ENCODE measurements at places on chromosomes 6 and 20.
A peak's percentile ranks its signal among the peaks of the same experiment; 100 is the strongest.

DNA sequence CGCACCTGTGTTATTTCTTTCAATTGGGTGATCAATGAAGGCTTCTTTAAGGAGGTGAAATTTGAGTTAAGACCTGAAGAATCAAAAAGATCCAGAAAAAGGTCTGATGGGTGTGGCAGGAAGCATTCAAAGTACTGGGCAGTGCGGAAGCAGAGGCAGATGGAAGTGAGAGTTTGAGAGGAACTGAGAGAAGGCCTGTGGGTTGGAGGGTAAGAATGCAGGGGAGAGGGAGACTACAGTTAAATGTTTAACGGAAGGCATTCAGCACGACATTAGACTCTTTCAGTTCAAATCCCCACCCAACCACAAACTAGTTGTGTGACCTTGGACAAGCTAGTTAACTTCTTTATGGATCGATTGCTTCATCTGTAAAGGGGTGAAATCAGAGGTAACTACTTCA lies 50.5 kb upstream of the GCM1 start:
- DNase-seq, result no peak

DNA sequence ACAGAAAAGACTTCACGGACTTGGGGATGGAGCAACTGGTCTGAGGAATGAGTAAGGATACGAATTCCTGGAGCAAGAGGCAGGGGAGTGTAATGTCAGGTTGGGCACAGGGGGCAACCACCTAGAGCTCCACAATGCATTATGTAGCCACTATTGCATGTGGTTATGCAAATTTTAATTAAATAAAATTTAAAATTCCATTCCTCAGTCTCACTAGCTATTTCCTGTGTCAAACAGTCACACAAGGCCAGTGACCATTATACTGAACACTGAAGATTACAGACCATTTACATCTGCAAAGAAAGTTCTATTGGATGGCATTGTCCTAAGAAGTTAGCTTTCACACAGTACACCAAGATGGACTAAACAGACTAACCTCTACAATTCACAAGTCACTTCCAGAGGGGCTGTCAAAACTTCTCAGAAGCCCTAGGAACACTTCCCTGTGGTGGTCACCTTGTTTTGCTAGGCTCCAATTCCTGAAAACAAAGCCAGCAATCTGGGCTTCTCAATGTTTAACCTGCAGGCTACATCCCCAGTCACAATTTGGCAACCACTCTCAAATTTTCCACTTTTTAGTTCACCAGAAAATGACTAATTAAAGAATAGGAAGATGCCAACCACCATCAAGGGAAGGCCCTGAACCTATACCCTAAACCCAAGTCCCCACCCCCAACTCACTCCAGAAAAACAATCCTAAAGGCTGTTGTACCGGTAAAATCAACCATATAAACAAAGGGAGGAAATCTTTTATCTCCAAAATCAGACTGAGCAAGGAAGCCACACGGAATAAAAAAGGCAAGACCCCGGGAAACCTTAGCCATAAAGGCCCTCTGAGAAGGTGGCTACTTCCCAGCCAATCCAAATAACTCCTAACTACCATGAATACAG lies 34.2 kb upstream of the C20orf203 start:
- no peak for DNase-seq

DNA sequence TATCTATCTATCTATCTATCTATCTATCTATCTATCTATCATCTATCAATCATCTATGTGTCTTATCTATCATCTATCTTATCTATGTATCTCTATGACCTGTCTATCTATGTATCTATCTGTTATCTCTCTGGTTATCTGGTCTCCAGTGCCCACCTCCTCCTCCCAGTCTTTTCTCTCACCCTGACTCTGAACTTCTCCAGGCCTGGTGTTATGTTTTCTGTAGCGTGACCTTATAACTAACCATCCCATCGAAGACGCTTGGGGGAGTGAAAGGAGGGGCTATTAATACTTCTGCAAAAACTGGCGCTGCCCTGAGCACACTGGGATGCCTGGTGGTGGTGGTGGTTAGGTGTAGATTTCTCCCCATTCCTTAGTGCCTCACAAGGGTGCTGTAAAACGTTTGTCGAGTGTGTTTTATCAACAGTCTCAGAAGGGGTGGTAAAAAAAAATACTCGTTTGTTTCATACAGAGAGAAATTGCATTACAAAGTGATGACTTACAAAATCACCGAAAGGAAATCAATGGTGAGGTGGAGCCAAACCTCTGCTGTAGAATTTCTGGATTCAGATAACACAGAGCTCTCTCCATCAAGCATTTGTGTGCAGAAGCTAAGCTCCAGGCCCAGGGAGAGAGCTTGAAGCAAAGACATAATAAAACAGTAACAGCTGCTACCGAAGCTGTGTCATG lies 156.2 kb downstream of the BCAS1 start:
- DNase-seq, result peak; percentile 37

GRCh38 chr6:149343501-149343900 lies 26.0 kb downstream of the TAB2 start:
- no peak for DNase-seq

GRCh38 chr6:108106261-108106660 lies 31.7 kb upstream of the OSTM1 start:
- no peak for DNase-seq

Measured in right hindlimb (tissue), 1 donor.